ENCODE measurements at places on chromosomes 11 and 22.

GRCh38 chr11:102810950-102811660 lies 13.1 kb upstream of the MMP1 start:
- DNase-seq = no peak

DNA sequence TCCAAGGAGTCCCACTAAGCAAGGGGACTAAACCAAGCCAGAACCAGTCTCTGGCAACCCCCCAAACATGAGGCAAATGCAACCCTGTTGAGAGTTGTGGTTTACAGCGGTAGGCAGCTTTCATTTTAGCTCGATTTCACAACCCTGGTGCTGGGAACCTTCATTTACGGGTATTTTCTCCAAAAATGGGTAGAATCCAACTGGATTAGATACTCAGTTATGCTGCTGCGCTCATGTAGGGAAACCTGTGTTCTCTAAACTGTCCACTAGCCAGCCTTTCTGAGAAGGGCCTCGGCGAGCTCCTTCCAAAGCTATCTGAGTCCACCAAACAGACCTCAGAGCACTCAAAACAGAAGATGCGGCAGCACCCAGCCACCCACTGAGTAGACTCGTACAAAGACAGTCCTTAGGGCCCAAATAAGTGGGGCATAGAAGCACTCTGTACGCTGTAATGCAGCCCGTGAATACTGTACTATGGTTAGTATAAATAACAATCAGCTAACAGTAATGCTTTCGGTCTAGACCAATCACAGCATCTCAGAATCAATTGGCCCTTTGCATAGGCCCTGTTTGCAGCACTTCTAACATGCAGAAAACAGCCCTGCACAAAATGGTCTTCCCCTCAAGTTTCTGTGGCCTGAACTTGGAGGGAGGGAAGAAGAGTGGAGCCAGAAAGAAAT lies 104.7 kb downstream of the ETS1 start:
- DNase-seq = no peak

DNA sequence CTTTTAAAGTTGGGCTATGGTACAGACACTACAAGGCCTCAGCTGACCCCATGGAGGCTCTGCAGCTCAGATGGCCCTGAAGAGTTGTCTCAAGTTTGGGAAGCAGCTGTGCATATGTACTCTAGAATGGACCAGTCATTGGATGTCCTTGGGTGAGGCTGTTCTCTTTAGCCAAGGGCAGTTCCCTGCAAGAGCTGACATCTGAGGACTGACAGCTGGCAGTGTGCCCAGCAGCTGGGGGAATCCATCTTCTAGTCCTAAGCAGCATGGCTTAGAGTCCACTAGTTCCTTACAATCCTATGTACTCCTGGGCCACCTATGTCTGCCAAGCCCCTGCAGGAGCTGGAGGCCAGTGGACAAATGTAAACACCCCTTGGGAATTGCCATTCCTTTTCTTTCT lies 76.5 kb downstream of the C11orf91 start:
- no peak for DNase-seq

DNA sequence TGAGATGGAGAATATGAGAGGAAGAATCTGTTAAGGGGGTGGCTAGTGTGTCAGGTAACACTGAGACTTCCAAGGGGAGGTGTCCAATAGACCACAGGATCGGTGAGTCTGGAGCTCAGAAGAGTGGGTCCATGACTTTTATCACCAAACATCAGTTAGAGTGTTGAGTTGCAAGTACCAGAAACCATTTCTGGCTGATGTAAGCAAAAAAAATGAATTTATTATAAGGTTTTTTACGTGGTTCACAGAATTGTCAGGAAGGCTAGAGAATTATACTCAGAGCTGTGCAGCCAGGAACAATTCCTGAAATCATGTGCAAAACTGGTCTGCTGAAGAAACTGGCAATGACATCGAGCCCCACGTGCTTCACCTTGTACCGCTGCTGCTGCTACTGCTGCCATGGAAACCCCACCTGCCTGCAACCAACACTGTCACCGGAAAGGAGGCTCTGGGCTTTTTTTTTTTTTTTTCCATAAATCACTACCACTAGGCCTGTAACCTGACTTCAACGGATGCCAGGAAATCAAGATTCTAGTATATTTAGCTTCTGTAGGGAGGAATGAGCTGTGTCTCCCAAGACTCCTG lies 16.6 kb upstream of the STK33 start:
- DNase-seq = peak; percentile 5

- DNase-seq = peak; percentile 4
Measured at GRCh38 chr11:72141066-72141465, 5.5 kb downstream of the FOLR3 start.

DNA sequence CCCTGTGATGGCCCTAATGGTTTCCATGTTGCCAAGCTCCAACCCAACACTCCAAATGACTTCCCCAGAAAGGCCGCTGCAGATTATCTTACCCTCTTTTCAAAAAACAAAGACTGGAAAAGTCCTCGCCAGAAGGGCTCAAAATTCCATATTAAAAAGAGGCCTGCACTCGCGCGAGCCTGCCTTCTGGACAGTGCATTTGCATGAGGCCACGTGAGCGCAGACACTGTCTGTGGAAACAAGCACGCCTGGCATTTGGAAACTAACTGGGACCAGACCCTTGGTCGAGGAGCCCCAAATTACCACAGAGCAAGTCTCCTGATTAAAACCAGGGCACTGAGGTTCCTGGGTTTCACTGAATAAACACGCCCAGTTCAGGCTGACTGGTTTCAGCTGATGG lies 42.9 kb downstream of the ABTB2 start:
- no peak for DNase-seq

- DNase-seq = no peak
Measured at GRCh38 chr22:46012881-46013281, 35.9 kb upstream of the WNT7B start.

GRCh38 chr11:84886344-84886743 lies 740.8 kb downstream of the DLG2 start:
- no peak for DNase-seq

DNA sequence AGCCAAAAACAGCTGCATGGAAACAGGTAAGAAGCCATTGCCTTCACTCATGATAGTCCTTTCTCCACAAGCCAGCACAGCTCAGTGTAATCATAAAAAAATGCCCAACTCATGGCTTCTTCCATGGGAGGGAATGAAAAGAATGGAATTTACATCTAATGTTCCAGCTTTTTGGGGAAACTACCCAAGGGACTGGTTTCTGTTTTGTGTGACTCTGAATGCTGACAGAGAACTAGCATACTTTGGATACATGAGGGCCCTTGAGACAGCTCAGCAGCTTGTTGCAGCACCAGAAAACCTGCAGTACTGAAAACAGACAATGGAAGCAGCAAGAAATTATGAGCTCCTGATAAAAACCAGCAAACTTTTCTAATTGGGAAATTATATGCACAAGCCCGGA lies 24.2 kb upstream of the HORMAD2 start:
- no peak for DNase-seq

GRCh38 chr11:37525336-37525735 lies 927.3 kb upstream of the RAG2 start:
- DNase-seq = no peak

DNA sequence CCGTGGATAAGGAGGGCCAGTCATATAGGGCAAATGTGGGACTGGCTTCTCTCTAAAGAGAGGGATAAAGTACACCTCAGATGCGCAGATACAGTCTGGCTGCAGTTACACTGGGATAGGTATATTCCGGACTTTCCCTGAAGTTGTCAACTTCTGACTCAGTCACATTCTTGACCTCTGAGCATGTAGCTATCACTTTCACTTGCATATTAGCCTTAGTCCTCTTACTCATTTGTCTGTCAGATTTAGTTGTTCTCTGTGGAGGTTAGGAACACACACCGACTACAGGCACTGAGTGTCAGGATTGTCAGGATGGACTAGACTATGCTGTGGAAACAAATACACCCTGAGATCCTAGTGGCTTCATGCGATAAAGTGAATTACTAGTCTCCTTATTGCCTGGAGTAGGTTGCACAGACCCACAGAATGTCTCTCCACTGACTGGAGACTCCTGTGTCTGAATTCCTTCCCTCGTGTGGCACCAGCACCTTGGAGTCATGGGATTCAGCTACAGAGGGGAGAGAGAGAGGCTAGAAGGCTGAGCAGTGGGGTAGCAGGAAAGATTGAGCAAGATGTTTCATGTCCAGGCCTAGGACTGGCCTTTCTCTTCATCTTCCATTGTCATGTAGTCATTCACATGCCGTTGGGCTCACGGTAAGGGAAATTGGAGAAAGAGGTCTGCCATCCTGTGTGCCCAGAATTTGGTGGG lies 654.3 kb downstream of the NTM start:
- no peak for DNase-seq
